ENCODE measurements at places on chromosomes 12 and 14.
A peak's percentile ranks its signal among the peaks of the same experiment; 100 is the strongest.

GRCh38 chr12:109652977-109653264, 60.7 kb upstream of the FAM222A start:
- DNase-seq = no peak

DNA sequence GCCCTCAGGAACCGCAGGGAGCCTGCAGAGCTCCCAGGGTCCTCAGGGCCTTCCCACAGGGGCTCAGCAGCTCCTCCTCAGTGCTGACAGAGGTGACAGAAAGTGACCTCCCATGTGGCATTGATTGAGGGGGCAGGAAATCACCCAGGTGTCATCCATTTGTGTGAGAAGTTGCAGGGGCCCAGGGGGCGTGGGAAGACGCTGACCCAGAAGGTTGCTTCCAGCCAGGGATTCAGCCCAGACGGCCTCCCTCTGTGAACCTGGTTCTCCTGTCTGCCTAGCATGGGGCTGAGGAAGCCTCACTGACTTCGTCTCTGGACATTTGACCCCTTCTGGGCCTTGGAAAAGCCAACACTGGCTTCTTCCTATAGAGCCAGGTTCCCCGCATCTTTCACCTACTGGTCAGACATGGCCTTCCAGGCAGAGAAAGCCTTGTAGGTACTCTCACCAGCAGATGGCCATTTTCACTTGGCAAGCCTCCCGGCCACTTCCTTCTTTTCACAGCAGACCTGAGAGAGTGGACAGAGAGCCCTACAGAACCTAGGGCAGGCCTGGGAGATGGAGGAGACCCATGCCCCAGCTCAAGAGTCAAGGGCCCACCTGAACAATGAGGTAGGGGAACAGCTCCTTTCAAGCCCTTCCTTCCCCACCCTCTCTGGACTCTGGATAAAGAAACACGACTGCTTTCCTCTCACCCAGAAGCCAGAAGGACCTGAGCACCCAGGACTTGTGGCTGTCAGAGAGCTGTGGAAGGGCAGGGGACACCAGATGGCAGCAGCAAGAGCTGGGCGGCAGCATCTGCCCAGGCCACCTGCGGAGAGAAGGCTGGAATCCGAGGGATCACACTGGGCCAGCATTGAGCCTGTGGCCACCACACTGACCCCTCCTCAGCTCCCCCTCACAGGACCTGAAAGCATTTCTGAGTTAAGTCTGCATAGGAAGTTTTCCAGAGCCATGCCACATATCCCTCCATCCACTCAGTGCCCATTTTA, 377.8 kb downstream of the DPF3 start:
- no peak for DNase-seq

GRCh38 chr12:22043943-22044342, 2.1 kb upstream of the CMAS start:
- DNase-seq = no peak

- DNase-seq = peak; percentile 2
Measured at GRCh38 chr12:18595412-18595811, 142.4 kb downstream of the PLCZ1 start.

GRCh38 chr12:54858562-54858961, 4.2 kb downstream of the MUCL1 start:
- DNase-seq = no peak

DNA sequence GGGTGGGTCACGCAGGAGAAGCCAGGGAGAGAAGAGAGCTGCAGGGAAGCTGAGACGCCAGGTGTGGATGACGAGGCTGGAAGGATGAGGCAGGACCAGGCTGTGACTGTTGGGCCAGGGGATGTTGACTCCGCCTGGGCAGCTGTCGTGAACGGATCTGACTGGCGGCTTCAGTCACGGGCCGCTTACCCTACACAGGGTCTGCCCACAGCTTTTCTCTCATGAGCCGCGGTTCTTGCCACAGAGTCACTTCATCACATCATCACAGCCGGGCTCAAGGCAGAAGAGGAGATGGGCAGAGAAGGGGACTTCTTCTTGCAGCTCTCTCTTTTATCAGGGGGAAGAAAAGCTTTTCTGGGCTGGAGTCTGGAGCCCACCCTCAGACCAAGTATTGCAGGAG, 7.7 kb downstream of the CLBA1 start:
- no peak for DNase-seq

DNA sequence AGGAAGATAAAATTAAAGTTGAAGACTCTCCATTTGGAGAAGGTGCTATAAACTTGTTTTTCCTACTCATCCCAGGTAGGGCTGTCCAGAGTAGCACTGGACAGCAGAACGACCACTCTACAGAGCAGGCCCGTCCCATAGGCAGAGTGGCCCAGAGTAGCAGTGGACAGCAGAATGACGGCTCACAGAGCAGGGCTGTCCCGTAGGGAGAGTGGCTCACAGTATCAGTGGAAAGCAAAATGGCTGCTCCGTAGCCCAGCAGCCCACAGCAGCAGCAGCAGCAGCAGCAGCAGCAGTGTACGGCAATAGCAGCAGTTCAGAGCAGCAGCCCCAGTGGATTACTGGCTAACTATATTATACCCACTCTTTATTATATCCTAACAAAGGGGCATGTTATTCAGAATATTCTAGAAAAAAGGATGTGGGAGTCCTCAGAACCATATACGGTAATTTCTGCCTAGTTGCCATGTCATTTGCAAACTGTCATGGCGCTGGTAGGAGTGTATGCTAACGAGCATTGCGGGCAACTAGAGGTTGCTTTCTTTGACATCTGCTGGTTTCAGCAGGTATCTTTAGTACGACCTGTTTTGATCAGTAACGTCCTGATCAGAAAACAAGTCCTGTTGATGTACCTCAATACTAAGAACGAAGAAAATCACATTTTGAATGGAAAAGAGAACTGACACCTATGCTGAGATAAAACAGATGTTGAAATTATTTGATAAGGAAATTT, 567.3 kb downstream of the SLC16A7 start:
- DNase-seq = no peak

DNA sequence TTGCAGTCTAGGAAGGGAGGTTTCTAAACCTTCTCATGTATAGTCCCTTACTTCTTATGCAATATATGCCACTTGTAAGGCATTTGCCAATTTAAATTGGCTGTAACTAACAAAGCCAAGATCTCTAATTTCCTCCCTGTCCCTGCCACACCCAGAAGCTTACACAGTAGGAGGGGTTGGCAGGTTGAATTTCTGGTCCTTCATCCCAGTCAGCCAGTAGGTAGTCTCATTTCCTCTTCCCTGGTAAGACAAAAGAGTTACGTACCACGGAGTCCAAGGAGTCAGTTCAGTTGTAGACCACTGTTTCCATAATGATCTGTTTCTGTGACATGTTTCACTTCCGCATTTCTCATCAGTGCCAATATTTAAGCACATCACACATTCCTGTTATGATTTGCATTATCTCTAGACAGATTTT, 47.0 kb upstream of the PLBD1 start:
- no peak for DNase-seq

DNA sequence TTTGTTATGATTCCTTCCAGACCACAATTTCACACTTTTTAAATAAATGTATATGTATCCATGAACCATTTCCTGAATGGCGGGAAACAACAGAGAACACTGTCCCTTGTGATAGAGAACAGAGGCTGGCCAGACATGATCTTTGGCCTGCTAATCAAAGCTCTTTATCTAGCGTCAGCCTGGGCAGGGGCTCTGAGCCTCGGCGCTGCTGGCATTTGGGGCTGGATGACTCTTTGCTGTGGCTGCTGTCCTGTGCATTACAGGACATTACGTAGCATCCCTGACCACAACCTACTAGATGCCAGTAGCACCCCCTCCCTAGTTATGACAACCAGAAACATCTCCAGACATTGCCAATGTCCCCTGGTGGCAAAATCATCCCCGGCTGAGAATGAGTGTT, 77.7 kb downstream of the DNAH10 start:
- DNase-seq = no peak

DNA sequence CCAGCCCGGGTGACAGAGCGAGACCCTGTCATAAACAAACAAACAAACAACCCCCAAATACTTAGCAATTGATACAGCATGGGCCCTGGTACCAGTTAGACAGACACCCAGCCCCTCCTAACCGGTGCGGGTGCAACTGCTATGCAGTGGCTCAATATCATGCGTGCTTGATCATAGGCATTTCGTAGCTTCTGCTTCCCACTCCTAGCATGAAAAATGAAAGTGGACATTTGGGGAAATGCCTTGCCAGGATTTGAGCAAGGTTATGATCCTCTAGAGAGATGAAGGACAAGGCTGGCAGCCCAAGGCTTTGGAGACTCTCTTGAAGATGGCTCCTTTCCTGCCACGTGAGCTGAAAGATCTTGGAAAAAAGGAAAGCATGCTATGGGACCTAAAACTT, 13.7 kb downstream of the FGF6 start:
- no peak for DNase-seq

DNA sequence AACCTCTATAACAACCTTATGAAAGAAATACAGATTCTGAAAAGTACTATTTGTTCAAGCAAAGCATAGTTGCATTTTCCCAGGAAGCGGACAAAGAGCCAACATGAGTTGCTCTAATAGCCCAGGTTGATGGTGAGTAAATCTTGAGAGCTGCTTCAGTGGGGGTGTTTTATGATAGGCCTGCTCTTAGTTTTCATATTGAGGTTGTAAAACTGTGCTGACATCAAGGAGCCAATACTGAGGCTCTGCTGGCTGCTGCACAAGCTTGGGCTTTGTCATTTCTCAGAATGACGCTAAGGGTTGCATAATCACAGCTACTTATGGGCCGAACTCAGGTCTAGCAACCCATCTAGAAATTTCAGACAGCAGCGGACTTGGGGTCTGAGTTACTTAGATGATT, 11.5 kb downstream of the TBC1D30 start:
- DNase-seq = no peak

DNA sequence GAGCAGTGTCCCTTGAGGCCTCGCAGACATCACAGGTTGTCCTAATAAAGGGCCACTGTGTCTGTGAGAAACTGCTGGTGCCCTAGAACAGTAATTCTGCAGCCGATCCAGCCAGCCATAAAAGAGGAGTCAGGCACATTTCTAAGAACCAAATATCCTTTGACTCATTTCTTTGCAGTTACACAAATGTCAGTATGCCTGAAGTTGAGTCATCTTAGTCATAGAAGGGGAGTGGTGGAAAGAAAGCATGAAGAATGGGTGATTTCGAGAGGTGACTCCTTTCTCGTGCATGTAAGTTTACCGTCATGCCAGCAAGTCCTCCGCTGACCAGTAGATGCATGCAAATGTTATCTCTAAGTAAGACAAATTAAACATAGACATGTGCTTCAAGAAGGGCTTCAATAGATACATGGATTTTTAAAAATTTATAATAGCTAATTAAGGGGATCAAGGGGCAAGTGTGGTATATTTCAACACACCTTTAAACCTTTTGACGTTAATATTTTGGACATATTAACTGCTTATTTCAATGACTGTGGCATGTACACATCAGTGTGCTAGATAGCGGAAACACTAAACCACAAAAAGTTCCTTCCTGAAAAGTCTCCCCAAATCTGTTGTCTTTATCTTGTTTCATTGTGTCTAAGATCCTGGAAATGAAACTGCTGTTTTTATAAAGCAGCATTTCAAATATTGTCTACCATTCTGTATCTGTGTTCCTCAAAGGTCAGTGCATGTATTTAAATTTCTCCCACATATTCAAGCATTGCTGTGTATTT, 497.4 kb downstream of the NPAS3 start:
- no peak for DNase-seq

- DNase-seq = no peak
Measured at GRCh38 chr12:100601626-100602025, 28.1 kb downstream of the GAS2L3 start.

GRCh38 chr14:87149583-87150354, 843.2 kb downstream of the GALC start:
- no peak for DNase-seq

- DNase-seq = no peak
Measured at GRCh38 chr12:52171950-52172512, 19.8 kb downstream of the KRT80 start.

DNA sequence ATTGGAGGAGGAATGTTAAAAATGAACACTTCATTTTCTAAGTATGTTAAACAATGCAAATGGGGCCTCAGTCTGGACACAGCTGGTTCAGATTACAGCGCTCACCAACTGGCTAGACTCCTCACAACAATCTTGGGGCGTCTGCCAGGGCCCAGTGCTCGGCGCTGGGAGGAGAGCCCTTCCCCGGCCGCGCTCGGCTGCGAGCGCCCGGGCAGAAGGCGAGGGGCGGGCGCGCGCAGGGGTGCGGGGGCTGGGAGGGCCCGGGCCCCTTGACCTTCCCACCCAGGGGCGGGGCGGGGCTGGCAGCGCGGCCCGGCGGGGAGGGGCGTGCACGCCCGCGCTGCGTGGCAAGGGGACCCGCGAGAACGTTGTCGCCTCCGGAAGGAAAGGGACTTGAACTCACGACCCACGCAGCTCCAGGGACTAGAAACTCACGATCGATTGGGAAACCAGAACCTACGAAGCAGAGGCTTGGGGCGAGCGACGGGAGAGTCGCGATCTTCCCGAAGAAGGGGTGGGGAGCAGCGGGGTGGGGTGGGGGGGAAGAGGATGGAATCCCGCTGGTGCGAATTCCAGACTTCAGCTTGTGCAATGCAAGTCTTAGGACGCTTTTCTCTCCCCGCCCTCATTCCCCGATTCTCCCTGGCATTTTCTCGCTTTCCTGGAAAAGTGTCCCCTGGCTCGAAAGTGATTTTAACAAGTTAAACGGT, at the start of gene FBLN5:
Gene FBLN5 (minus strand): TSS at position 220 of the 710 bp plus-strand sequence. CDS start 465 bp downstream, outside the sequence.
- DNase-seq = peak; percentile 9

- peak; percentile 25 for DNase-seq
Measured at GRCh38 chr14:95561001-95561412, 26.2 kb downstream of the GLRX5 start.

DNA sequence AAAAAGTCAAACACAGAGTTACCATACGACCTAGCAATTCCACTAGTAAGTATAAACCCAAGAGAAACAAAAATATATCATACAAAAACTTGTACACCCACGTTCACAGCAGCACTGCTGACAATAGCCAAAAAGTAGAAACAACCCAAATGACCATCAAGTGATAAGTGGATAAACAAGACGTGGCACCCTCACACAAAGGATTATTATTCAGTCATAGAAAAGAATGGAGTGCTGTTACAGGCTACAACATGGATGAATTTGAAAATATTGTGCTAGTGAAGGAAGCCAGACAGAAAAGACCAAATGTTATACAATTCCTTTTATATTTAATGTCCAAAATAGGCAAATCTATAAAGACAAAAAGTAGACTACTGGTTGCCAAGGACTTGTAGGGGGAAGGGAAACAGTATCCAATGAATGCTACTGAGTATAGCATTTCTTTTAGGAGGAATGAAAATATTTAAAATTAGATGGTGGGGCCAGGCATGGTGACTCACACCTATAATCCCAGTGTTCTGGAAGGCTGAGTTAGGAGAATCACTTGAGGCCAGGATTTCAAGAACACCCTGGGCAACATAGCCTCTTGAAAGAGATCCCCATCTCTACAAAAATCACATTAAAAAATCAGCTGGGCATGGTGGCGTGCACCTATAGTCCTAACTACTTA, 41.9 kb downstream of the SPTLC2 start:
- peak; percentile 63 for DNase-seq
